ENCODE measurements at places on chromosomes 12 and 14.

DNA sequence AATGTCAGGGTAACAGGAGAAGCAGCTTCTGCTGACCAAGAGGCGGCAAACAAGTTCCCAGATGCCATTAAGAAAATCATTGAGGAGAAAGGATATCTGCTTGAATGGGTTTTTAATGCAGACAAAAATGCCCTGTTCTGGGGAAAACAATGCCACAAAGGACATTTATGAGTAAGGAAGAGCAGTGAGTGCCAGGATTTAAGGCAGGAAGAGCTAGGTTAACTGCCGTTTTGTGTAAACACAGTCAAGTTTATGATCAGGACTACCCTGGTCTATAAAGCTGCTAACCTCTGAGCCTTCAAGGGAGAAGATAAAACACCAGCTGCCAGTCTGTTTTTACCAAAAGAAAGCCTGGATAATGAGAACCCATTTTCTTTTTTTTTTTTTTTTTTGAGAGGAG lies 8.5 kb downstream of the MAPKAPK5 start:
- no peak for DNase-seq

GRCh38 chr14:51157012-51157411 lies 62.1 kb upstream of the TRIM9 start:
- no peak for DNase-seq

DNA sequence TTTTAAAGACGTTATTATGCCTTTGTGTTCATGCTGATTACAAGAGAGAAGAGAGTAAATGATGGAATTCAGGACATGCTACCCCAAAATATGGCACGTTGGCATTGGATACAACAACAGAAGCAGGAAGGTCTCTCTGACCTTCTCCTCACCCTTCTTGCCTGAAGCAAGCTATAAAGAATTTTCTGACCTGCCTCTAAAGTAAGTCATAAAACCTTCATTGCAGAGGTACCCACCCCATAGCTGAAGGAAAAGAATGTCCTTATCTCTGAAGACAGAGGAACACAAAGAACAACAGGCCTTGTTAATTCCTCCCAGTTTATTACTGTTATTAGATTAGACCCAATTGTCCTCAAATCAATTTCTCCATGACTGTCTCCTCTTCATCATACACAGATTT lies 176.2 kb downstream of the FBXL14 start:
- DNase-seq: no peak

DNA sequence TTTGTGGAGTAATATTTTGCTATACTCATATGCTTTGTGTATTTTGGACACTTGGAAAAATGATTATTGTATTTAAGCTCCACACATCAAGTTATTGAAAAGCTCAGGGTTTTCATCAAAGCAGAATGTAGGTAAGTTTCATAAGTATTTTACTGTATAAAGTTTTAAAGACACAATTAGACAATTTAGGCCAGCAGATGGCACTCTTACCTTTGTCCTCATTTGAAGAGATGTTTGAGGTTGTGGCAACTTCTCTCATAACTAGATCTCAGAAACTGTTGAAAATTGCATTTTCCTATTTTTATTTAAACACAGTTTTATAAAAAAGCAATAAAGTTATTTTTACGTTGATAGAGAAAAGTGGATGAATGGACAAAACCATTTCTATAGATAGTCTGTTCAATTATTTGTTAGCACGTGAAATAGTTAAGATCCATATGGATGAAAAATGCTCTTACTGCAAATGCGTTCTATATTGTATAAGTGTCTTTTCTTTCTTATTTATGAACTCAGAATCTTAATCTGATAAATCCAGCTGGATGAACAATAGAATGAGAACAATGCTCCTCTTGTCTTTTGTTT lies 300.0 kb downstream of the AEBP2 start:
- no peak for DNase-seq

GRCh38 chr14:35897616-35898111 lies 71.5 kb downstream of the BRMS1L start:
- no peak for DNase-seq

GRCh38 chr12:121190523-121191031 lies 19.4 kb upstream of the P2RX4 start:
- DNase-seq: no peak

- no peak for DNase-seq
Measured at GRCh38 chr14:32513571-32514009, 184.5 kb downstream of the AKAP6 start.

DNA sequence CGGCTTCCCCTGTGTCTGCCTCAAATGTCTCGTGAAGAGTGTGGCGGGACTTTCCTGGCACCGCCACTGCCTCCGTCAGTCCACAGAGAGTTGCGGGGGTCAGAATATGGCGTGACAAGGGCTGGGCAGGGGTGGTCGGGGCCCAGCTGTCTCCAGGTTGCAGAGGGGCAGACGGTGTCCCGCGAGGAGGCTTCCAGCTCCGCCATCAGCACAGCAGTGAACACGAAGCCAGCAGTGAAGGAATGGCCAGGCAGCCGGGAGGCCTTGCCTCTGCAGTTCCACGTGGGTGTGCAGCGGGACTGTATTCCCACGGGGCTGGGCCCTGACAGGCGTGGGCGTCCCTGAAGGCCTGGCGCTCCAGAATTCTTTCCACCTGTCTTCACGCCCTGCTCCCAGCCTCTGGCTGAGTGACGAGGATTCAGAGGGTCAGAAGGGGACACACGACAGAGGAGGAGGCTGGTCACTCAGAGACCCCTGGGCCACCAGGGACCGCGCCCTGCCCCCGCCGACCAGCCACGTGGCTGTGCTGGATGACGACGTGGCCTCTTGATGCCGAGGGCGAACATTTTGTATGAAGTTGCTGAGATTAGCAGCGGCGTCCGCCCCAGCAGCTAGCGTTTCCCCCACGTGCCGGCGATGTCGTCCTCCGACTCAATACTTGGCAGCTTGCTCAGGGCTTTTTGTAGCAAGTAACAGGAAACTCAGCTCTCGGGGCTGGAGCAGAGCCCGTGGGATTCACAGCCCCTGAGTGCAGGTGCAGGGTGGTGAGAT lies 25.0 kb upstream of the GALNT9 start:
- DNase-seq: no peak

GRCh38 chr12:13962699-13963098 lies 18.7 kb downstream of the GRIN2B start:
- DNase-seq: no peak

DNA sequence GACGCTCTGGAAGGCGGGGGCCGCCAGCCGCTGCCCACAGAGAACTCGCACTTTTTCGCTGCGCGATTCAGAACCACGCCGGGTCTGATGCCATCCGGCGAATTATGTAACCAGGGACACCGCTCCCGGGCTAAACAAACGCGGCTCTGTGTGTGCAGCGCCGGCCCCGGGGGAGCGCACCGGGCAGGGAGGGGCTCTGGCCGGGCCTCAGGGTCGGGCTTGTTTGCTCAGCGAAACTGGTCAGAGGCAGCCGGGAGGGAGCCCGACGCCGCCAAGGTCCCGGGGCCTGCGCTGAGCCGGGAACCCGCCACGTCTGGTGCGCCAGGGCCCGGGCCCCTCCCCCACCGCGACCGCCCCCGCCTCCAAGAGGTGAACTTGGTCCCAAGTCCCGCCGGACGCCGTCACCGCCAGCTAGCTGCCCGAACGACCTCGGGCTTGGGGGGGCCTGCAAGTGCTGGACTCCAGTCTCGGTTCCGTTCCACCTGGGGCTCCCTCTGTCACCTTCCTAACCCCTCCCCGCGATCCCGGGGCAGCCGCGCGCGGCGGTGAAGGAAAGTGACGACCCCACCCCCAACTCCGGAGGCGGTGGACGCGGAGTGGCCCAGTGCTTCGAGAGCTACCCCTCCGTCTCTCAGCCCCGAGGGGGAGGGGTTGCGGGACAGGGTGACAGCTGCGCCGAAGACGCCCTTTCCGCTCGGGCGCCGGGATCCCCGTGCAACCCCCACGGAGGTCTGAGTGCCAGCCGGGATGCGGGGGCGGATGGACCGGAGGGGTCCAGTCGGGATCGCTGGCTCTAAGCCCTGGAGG lies 848 bp downstream of the CTDSP2 start:
- DNase-seq: peak; percentile 19

GRCh38 chr14:45698462-45699134 lies 445.6 kb upstream of the MIS18BP1 start:
- DNase-seq: no peak

GRCh38 chr14:25048170-25049016 lies 1.6 kb downstream of the STXBP6 start:
- DNase-seq: no peak

DNA sequence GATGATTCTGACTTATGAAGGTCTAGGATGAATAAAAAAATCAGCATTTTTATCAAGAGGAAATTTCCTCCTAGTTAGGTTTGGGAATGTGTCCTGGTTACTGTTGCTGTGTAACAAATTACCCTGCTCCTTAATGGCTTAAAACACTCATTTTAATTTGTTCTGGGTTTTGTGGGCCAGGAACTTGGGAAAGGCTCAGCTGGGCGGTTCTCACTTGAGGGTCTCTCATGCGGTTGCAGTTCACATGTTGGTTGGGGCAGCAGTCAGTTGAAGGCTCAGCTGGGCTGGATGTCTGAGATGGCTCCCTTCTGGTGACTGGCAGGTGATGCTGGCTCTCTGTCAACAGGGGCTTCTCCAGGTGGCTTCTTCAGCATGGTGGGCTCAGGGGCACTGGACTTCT lies 214.6 kb downstream of the RBM19 start:
- DNase-seq: no peak

DNA sequence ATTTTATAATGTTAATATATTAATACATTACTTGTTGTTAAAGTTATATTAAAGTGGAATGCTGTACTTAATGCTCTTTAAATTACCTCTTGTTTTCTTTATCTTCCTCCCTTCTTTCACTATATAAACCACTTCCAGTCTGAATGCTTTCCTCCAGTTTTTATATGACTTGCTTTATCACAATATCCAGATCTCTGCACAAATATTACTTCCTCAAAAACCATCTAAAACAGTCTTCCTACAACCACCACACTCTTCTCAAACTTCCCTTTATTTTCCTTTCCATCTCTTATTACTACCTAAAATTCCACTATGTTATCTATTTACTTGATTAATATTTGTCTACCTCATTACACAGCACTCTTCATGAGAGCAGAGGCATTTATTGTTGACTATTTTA lies 956.6 kb downstream of the LRFN5 start:
- no peak for DNase-seq

DNA sequence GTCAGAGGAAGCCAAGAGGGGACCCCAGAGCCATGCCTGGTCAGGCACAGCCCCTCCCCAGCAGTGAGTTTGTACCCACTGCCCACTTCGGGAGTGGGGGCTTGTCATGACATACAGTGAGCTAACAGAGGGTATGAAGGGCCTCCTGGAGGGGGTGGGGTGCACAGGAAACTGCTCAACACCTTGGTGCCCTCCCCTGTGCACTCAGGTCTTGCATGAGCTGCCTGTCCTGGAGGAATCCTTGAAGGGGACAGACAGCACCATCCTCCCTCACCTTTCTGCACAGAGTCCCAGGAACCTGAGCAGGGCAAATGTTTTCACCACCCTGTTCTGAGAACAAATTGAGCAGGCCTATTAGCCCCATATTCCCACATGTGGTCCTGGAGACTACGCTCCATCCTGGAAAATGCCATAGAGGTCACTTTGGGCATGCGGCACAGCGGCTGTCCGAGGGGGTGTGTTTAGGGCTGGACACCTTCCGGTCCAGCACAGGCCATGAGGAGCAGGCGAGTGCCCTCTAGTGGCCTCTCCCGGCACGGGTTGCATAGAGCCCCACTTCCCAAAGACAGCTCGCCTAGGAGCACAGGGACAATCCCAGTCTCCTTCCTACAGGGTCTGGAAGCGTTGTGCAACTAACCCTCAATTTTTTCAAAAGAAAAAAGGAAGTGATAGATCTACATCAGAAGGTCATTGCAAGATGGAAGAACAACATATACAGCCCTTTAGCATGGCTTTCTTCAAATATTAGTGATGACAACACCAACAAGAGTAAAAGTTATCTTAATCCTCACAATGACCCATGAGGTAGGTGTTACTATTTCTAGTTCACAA lies 31.9 kb upstream of the ZFP36L1 start:
- no peak for DNase-seq

GRCh38 chr14:79665556-79665955 lies 545.7 kb downstream of the DIO2 start:
- DNase-seq: no peak

GRCh38 chr14:72892879-72893635 lies 844 bp downstream of the DPF3 start:
- no peak for DNase-seq

GRCh38 chr14:51073731-51074130 lies 21.2 kb downstream of the TRIM9 start:
- no peak for DNase-seq

- no peak for DNase-seq
Measured at GRCh38 chr12:77835969-77836368, 5.3 kb downstream of the NAV3 start.

DNA sequence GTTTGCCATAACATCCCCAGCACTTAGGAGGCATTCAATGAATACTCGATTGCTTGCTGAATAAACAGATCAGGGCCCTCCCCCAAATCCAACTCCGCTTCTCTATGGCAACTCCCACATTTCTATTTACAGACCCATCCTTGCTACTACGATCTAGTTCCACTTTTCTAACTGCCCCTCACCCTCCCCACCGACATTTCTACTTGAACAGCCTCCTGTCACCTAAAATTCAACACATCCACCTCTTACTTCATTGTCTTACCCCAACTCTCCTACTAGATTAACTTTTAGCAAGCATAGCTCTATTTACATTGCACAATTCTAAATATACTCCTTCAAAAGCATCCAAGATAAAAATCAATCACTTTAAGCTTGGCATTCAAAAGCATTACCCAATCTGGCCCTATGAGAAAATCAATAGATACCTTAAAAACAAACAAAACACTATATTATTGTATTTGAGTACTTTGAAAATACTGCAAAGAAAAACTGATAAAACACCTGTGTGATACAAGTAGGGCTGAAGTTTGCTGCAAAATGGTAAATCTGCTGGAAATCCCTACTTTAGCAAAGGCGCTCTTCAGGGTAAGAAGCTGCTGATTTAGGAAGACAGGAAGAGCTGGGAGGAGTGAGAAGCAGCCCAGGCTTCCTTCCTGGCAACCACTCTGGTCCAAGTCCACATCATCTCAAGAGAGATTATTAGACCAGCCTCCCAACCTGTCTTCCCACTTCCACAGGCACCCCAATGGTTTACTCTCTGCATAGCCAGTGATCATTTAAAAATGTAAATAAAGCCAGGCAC lies 96.4 kb downstream of the HECTD4 start:
- DNase-seq: no peak

DNA sequence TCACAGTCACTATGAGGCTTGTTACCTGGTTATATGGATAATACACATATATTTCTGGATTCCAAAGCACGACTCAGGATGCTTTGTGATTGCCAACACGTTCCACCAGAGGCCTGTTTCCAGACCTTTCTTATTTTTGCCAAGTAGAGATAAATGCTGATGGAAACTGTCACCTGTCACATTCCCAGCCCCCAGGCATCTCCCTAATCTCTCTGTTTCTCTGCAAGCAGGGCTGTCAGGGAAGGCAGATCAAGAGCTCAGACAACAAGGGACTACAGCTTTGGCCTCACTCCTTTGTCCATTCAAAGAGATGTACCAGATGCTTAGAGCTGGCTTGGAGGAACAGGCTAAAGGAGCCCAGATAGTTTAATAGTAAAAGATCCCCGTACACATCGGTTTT lies 21.8 kb upstream of the DDHD1 start:
- DNase-seq: no peak

GRCh38 chr12:31491241-31491794 lies 99.6 kb downstream of the DENND5B start:
- DNase-seq: no peak
